RKO (cell line): ENCODE measurements at places on chromosomes 16 and 17.

DNA sequence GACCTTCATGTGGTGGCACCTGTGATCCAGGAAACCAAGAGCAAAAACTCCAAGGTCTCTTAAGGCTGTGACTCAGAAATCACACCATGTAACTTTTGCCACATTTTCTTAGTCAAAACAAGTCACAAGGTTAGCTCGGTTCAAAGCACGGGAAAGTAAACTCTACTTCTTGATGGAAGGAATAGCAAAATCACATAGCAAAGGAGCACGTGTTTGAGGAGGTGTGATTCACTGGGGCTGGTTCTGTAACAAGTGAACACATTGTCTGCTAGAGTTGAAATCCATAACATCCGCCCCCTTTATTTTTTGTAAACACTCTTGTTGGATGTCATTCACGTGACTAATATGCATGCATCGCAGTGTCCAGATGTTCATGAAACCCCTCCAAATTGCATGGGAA lies 415.0 kb upstream of the MAF start:
- DNase-seq, result no peak

GRCh38 chr17:48247603-48248002 lies 140.0 kb downstream of the SNX11 start:
- no peak for DNase-seq

DNA sequence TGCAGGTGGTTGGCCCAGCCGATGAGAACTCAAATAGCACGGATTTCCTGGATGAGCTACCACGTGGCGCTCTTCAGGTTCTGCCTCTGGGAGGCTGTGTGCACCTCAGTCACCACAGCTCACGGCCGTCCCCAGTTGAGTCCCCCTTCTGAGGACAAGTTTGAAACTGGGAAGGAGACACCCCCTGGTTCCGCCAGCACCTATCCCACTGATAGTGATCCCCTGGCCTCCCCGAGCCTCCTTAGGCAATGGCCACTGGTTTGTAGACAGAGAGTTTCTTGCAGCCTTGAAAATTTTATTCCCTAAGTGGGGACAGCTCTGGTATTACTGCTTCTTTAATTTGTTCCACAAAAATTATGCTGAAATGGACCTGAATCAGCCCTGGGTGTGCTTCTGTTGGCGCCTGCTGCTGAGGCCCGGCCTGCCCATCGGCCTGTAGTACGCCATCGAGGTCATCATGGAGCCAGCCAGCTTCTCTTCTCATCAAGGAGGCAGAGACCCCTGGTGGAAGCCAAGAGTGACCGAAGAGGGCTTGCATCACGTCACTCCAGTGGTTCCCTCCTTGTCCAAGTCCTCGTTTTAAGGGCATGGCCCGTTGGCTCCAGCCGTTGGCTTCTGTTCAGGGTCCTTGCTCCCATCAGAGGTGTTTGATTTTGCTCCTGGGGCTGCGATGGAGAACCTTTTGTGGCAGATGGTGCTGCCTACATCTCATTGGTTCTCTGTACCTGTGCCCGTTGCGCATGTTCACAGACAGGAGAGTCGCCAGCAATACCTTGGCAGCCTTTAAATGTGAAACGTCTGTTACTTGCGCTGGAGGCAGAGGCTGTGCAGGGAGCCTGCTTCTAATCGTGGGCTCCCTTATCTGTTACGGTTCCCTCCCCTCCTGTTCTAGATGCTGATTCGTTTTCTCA lies 9.3 kb downstream of the SMCR8 start:
- no peak for DNase-seq

DNA sequence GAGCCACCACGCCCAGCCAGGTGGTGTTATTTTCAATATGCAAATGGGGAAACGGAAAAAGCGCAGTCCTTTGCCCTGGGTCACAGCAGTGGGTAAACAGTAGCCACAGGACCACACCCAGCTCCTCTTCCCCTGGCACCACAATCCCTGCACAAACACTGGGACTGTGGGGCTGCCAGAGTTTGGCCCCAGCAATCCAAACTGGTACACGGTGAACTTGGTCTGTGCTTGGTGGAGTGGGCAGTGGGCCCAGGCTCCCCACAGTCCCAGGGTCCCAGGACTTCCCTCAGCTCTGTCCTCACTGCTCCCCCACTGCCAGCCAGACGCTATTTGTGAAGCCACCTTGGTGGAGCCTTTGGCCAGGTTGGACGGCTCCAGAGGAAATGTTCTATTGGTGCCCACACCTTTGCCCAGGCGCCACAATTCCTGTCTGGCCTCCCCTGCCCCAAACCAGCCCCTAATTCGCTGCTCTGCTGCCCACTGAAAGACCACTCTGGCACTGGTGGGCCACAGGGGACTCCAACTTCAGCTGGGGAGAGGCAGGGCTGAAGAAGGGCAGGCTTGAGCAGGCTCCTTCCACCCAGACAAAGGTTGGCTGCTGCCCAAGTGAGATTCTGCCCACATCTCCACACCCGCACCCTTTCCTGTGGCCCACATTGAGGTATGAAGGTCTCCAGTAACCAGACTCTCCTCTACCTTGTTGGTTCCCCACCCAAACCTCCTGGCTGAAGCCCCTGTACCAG lies 2.1 kb downstream of the CHAD start:
- DNase-seq, result no peak

DNA sequence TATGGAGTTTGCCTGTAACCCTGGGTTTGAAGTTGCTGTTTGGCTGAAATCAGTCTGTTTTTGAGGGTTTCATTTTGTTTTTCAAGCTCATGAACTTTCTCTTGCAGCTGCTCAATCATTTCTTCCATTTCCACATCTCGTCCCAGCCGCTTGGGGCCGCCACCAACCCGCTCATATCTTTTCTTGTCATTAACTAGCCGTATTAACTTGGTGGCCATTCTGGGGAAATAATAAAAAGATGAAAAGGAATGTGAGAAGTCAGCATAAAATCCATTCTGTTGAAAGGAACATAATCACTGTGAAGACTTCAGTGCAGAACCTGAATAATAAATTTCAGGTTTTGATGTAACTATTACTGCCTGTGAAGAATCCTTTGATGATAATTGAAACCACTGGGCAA lies 11.5 kb downstream of the RPGRIP1L start:
- no peak for DNase-seq

DNA sequence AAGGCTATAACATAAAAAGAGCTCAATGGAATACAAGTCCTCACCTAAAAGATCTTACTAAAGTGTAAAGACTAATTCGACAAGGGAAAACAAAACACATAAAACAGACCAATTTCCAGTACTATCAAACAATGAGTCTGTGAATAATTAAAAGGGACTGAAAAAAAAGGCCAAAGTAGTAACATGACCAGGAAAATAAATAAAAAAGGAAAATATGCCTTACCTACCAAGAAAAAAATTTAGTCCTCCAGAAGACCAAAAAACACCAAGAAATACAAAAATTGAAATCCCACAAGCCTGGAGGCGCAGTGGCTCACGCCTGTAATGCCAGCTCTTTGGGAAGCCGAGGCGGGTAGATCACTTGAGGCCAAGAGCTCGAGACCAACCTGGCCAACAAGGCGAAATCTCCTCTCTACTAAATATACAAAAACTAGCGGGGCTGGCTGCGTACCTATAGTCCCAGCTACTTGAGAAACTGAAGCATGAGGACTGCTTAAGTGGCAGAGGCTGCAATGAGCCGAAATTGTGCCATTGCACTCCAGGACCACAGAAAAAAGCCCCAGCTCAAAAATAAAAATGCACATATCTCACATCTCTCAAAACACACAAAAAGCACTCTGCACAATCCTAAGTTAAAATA lies 60.8 kb downstream of the TEX14 start:
- no peak for DNase-seq

DNA sequence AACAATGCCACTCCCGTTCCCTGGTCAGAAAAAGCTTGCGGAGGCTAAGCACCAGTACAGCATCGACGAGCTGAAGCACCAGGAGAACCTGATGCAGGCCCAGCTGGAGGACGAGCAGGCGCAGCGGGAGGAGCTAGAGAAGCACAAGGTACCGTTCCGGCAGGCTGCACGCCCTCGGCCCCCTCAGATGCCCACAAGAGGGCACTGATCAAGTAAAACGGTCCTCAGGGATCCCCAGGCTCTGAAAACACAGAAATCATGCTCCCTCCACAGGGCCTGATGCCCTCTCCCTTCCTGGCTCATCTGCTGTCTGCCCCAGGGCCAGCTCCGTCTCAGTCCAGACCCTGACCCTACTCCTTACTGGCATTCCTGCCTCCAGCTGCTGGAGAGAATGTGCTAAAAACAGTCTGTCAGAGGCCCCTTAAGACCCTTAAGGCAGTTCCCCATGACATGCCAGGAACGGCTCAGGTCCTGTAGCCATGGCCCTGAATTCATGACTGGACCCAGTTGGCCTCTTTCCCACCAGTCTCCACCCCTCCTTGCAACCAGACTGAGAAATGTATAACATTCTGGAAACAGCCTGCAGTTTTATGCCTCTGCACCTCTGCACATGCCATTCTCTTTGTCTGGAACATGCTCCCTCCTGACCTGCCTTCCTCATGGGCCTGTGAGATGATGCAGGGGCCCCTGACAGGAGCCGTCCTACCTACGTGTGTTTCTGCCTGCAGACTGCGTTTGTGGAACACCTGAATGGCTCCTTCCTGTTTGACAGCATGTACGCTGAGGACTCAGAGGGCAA lies 21.8 kb downstream of the DRC3 start:
- no peak for DNase-seq

DNA sequence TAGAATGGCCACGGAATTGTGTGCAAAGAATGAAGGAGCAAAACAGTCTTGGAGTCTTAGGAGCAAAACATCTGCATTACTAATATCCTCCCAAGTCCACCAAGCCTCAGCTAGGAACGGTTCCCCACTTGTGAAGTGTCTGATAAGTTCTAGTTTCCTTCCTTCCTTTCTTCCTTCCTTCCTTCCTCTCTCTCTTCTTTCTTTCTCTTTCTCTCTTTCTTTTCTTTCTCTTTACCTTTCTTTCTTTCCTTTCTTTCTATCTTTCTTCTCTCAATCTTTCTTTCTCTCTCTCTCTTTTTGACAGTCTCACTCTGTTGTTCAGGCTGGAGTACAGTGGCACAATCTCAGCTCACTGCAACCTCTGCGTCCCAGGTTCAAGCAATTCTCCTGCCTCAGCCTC lies 160.8 kb downstream of the FOXL1 start:
- DNase-seq, result no peak

GRCh38 chr17:46910179-46910927 lies 12.6 kb upstream of the GOSR2 start:
- no peak for DNase-seq

DNA sequence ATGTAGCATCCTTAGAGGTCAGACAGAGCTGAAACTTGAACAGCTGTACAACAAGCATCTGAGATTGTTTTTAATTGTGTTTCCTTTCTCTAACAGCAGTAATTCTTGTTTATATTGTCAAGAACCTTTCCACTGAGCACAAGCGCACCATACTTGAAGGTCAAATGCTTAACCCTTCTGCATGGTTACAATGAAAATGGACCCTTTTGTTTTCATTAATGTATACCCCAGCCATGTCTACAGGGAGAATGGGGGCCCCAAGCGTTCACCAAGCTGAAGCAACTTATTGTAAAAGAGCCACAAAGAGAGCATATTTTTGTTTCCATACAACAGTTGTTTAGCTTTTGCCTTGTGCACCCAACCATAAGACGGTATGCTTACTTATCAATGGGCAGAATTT lies 210.8 kb downstream of the FTO start:
- no peak for DNase-seq

- no peak for DNase-seq
Observed at GRCh38 chr16:86092586-86093480, 193.9 kb downstream of the IRF8 start.

DNA sequence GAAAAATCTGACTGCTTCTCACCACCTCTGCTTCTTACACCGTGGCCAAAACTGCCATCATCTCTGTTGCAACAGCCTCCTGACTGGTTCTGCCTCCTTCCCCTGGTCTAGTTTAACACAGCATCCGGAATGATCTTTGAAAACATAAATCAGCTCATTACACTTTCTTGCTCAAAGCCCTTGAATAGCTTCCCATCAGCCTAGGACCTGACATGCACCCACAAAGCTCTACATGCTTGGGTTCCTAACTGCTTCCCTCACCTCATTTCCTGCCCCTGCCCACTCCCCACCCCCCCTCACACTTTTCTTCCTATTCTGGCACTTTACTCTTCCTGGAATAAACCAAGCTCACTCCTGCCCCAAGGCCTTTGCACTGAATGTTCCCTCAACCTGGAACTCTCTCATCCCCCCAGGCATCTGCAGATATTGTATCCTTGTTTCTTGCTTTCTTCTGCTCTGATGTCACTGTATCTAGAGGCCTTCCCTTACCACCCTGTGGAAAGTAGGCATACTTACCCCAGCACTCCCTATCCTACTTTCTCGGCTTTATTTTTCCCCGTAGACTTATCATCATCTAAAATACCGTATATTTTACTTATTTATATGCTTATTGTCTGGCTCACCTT lies 112.4 kb downstream of the FTO start:
- no peak for DNase-seq

DNA sequence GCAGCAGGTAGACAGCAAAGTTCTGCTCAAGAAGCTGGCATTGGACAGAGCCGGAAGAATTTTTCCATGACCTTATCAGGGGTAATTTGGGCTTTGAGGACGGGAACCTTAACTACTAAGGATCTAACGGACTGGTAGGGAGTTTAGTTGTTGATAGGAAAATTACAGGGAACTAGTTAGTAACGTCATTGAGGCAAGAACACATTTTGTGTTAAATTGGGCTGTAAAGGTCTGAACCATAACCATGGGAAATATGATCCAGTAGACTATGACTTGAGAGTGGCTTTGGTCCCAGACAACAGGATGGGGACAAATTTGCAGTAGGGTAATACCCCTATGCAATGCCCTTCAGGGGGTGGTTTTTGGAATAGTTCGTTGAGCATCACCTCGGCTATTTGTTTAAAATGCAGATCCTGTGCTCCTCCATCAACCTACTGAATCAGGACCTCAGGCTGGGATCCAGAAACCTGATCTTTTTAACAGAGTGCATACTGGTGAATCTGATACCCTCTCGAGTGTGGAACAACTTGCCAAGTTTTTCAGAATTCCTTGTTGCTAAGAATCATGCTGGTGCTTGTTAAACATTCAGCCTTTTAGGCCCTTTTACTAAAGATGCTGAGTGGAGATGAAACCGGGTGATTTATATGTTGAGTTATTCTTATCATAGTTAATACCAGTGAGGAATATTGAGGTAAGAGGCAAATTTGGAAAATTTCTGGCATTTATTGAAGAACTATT lies 255.1 kb downstream of the MAP2K6 start:
- DNase-seq, result no peak

DNA sequence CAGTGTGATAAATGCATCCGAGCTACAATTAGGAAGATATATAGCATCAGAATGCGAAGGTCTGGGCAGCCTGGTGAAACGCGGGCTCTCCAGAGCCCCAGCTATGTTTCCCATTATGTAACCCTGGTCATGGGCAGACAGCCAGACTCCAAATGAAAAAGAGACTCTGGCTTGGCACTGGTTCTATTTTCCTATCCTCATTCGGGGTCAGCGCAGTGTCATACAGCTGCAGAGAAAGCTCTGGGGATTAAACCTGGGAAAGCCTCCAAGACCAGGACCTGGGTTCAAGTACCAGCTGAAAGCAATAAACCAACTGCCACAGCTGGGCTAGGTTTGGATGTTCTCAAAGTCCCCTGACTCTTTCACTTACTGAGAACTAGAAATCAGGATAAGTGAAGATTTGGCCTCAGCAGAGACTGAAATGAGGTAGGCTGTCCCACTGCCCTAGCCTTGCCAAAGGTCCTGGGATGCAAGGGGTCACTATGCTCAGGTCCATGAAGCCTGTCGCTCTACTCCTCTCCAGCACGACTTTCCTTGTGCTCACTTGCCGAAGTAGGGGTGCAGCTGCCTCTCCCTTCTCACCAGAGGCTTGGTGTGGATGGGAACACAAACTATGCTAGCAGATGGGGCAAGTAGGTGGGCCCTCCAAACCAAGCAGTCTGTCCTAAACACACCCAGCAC lies 123.8 kb downstream of the SMG6 start:
- DNase-seq, result no peak

- no peak for DNase-seq
Observed at GRCh38 chr16:53561101-53561888, 58.3 kb upstream of the AKTIP start.

GRCh38 chr17:17545984-17546383 lies 45.5 kb downstream of the PEMT start:
- no peak for DNase-seq
